ENCODE measurements at places on chromosomes 11 and 22. TPM values are rescaled to one million over a fixed set of nuclear protein-coding genes. Genes with fewer than 3 reads are reported as not detected.

GRCh38 chr11:24734742-24735237, 237.9 kb downstream of the LUZP2 start:
- no peaks in the 10 kb centered on the region for H3K4me1 ChIP-seq
- H3K4me3 ChIP-seq: no peak overlapping the region
- no peak overlapping the region for H3K27ac ChIP-seq
- no peak for DNase-seq
- H3K36me3 ChIP-seq: no peaks in the 10 kb centered on the region

The MMP27 gene
- total RNA-seq: not detected

The PLEKHB1 gene
- total RNA-seq: 3.2 TPM

- H3K27ac ChIP-seq: no peak overlapping the region
- H3K36me3 ChIP-seq: peaks cover 31% of the 10 kb centered on the region
- H3K4me3 ChIP-seq: no peak overlapping the region
- no peak for DNase-seq
- peaks cover 23% of the 10 kb centered on the region for H3K4me1 ChIP-seq
- H3K27me3 ChIP-seq: no peaks in the 10 kb centered on the region
Observed at GRCh38 chr22:24323695-24324094, 53.1 kb downstream of the SPECC1L start.

GRCh38 chr22:38087855-38088254, 3.9 kb upstream of the SLC16A8 start:
- no peak overlapping the region for H3K27ac ChIP-seq
- no peak overlapping the region for H3K4me3 ChIP-seq
- H3K27me3 ChIP-seq: peaks cover 16% of the 10 kb centered on the region
- no peaks in the 10 kb centered on the region for H3K4me1 ChIP-seq
- H3K36me3 ChIP-seq: no peaks in the 10 kb centered on the region

The SNX19 gene
- 41.5 TPM for total RNA-seq
